Stimulated activated CD4-positive, alpha-beta T cell treated with anti-CD3 and anti-CD28 coated beads, TNF-alpha, amount 100 ng/mL, for 24 hours (primary cell): ENCODE measurements at places on chromosomes 16 and 17.
A peak's percentile ranks its signal among the peaks of the same experiment; 100 is the strongest.

- no peak for DNase-seq
Observed at GRCh38 chr17:13518261-13519000, 83.3 kb downstream of the HS3ST3A1 start.

DNA sequence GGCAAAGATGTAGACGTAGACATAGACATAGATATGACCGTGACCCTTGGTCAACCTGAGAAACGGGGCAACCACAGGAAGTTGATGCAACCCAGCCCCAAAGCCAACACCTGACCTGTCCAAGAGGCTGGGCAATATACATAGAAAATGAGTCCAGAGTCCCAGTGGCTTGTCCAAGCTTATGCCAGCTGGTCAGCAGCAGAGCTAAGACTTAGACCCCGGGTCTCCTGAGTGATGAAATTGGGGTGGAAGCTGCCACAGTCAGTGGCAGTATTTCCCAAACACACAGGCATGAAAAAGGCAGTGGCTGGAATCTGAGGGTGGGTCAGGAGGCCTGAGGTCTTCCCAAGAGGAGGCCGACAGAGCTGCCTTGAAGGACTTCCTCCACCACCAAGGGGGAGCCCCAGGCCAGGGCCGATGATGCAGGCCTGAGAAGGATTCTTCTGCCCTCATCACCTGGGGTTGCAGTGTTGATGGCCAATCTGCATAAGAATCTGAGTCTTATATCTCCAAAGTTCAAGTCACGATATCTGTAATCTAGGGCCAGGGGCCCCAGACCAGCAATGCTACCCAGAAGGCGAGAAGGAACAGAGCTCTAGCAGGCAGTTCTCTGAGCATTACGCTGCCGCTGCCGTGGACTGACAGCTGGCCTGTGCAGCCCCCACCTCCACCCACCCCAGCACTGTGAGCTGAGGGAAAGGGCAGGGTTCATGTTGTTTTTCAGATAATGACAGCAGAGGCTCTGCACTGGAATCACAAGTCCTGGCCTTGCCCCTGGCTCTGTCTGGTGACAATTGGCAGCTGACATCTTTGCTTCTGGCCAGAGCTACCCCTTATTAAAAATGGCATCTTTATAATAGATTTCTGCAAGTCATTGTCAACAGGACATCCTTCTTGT is 72.7 kb downstream of the GNAO1 start:
- no peak for DNase-seq

GRCh38 chr17:82084373-82085030 is 13.5 kb downstream of the FASN start:
- DNase-seq, result no peak

DNA sequence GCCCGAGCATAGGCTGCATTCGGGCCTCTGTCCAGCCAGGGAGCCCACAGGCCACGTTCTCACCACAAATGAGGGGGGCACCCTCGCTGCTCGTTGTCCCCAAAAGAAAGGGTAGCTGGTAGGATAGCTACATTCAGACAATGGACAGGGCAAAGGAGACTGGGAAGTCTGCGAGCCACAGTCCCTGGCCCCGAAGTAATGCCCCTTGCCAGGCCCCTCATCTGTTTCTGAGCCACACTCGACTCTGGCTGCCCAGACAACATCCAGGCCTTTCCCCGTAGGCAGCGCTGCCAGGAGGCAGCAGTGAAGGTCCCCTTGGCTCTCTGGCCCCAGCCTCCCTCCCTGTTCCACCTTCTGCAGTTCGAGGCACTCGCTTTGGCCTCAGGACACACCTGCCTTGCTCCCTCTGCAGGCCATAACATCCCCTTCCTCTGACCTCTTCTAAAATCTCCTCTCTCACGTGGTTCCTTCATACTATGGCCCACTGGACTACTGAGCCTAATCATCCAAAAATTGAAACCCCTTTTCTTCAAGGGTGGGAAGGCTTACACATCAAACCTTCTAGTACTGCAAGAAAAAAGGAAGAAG is 12.2 kb downstream of the AIPL1 start:
- no peak for DNase-seq

DNA sequence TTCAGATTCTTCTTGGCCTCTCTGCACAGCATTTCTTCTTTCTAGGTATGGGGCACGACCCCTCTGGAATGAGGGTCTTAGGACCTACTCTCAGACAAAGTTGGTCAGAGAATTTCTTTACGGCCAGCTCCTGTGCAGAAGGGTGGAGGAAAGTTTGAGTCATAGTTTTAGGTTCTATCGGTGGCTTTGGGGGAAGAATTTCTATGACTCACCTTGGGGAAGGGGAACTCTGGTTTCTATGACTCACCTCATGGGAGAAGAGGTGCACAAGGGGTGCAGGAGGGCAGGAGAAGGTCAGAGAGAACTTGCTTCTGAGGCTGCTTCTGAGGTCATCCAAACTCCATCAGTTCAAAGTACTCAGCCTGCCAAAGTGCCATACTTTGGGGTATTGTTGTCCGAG is 2.5 kb upstream of the ABCC12 start:
- peak; percentile 19 for DNase-seq

DNA sequence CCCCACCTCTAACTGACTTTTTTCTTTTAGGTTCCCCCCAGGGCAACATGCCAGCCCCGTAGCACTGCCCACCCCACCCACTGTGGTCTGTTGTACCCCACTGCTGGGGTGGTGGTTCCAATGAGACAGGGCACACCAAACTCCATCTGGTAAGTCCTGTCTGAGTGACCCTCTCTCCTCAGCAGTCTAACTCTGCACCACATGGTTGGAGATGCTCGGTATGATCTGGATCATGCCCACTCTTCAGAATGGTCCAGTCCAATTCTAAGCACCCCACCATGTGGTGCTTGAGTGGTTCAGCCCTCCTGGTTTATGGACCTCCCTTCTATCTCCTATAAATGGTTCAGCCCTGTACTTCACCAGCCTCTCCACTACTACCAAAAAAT is 5.9 kb downstream of the KDM6B start:
- DNase-seq, result no peak

GRCh38 chr17:58352596-58353388 is 791 bp upstream of the SUPT4H1 start:
- no peak for DNase-seq

- no peak for DNase-seq
Observed at GRCh38 chr17:2712300-2713043, 908 bp upstream of the CLUH start.

GRCh38 chr17:47604598-47604927 is 45.2 kb upstream of the KPNB1 start:
- DNase-seq, result no peak

DNA sequence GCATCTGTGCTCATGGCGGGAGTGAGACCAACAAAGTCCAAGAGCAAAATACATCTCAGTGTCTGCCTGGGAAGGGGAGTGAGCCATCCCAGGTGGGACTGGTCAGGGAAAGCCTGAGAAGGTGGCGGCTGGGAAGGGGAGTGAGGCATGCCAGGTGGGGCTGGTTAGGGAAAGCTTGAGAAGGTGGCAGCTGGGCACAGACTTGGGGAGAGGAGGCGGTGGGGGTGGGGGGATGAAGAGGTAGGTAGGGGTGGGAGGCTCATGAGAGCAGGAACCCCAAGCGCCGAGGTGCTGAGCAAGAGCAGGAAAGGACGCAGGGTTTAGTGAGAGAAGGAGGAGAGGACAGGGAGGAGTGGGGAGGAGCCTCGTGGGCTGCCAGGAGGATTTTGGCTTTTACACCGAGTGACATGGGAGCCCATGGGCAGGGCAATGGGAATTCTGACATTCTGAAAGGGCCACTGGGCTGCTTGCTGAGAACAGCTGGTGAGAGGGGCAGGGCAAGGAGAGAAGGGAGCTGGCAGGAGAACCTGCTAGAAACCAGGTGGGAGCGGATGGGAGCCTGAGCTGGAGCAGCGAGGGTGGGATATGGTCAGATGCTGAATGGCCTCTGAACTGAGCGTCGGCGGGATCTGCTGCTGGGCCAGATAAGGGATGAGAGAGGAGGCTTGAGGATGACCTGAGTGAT is 256.1 kb upstream of the RPL38 start:
- no peak for DNase-seq

DNA sequence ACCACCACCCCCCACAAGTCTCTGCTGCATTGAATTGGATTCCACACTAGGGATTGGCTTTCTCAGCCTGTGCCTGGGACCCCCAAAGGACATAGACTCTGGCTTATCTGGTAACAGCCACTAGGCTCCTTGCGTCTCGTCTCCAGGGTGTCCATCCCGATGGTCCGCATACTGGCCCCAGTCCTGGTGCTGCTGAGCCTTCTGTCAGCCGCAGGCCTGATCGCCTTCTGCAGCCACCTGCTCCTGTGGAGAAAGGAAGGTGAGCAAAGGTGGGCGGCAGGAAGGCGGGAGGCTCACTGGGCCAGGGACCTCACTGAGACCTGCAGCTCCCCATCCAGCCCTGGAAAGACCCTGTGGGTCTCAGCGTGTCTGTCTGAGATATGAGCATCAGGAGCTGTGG is 8.1 kb downstream of the CD300LG start:
- no peak for DNase-seq

- DNase-seq, result no peak
Observed at GRCh38 chr16:46730801-46731690, 17.1 kb downstream of the MYLK3 start.

- peak; percentile 6 for DNase-seq
Observed at GRCh38 chr17:64385187-64386083, 5.2 kb downstream of the PECAM1 start.

DNA sequence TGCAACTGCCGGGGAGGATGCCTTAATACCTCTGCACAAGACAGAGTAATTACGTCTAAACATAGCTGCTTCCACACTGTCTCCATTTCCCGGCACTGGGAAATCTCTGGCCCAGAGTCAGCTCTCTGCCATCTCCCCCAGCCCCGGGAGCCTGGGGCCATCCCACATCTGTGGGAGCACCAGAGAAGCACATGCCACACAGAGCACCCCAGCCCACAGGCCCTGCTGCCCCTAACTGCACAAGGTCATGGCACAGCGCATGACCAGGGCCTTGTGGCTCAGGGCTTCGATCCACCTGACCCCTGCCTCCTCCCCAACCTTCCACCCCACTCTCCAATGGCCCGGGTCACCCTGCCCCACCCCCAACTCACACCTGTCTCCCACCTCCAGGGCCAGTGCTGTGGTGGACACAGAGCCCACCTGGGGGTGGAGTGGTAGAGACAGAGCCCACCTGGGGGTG is 36.6 kb upstream of the RBFOX3 start:
- DNase-seq, result no peak

GRCh38 chr16:84183911-84184591 is 2.8 kb downstream of the TAF1C start:
- DNase-seq, result no peak

DNA sequence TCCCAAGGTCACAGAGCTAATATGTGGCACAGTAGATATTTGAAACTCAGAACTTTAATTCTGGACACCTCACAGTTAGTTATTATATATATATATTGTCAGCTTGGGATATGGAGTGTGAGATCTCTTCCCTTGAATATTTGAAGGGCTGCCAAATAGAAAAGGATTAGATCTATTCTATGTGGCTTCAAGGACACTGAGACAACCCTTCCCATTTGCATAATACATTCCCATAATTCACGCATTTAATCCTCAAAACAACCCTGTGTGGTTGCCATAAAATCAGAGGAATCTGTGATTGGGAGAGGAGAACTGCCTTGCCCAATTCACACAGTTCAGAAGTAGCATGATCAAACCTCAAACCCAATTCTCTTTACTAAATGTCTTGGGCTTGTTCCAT is 365.8 kb upstream of the DYNLRB2 start:
- DNase-seq, result no peak

DNA sequence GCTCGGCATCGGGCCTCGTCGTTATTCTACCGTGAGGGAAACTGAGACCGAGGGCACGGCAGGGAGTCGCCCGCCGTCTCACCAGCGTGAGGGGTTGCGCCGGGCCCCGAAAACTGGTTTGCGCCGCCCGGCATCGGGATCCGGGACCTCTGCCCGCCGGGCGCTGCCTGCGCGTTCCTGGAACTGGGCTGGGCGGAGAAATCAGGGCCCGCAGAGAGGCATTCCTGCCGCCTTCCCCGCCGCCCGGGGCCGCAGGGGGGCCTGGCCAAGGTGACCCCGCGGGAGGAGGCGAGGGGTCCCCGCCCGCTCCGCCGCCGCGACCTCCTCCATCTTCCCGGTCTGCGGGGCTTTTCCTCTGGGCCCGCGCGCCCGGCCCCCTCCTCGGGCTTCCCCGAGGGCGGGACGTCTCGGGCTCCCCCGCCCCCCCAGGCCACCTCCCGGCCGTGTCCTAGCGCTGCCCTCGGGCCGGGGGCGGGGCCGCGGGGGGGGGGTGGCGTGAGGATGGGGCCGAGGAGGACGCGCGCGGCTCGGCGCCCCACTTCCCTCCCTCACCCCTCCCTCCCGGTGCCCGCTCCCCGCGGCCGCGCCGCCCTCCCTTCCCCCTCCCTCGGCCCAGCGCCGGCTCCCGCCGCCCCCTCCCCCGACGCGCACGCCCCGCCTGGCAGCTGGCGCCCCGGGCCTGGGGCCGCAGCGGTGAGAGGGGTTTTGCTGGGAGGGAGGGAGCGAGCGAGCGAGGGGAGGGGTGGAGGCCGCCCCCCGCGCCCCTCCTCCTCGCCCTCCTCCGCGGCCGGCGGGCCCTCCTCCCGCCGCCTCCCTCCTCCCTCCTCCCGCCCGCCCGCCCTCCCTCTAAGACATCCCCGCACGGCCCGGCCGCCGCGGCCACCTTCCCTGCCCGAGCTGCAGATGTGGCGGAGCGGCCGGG is at the start of gene GLIS2:
GLIS2 (plus strand) TSS at position 882 of the 922 bp plus-strand sequence. CDS start 16,214 bp downstream, outside the sequence.
- DNase-seq, result no peak

GRCh38 chr16:87575027-87575804 is 27.1 kb upstream of the JPH3 start:
- DNase-seq, result no peak

GRCh38 chr16:87412996-87413421 is 20.9 kb downstream of the MAP1LC3B start:
- DNase-seq, result no peak

- DNase-seq, result no peak
Observed at GRCh38 chr17:40812639-40813038, 9.8 kb downstream of the KRT10 start.

- no peak for DNase-seq
Observed at GRCh38 chr17:49578952-49579500, 3.4 kb downstream of the NXPH3 start.

- DNase-seq, result no peak
Observed at GRCh38 chr17:4040784-4041183, 76.5 kb upstream of the ATP2A3 start.

DNA sequence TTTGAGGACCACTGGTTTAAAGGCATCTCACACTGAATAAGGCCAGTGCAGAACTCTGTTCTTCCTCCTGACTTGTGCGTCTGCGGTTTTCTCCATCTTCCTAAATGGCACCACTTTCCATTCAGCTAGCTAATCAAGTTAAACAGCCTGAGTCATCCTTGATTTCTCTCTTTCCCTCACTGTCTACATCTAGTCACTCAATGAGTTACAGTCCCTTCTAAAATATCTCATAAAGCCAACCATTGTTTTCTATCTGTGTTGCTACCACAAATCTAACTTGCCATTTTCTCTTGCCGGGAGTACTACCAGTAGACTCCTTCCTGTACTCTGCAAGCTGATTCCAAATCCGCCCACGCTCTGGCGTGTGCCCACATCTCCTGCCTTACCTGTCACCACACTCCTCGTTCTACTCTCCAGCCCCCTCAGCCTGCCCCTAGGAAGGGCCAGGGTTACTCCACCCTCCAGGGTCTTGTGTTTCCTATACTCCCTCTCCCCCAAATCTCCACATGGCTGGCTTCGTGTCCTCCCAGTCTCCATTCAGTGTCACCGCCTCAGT is 324.5 kb downstream of the SNX29 start:
- no peak for DNase-seq

- DNase-seq, result no peak
Observed at GRCh38 chr17:33572615-33573014, 279.5 kb upstream of the ASIC2 start.

- no peak for DNase-seq
Observed at GRCh38 chr17:56982312-56982711, 4.4 kb downstream of the SCPEP1 start.
